CD8-positive, alpha-beta memory T cell (primary cell): ENCODE measurements at places on chromosomes 2 and 18. TPM values are rescaled to one million over a fixed set of nuclear protein-coding genes. Genes with fewer than 3 reads are reported as not detected.

DNA sequence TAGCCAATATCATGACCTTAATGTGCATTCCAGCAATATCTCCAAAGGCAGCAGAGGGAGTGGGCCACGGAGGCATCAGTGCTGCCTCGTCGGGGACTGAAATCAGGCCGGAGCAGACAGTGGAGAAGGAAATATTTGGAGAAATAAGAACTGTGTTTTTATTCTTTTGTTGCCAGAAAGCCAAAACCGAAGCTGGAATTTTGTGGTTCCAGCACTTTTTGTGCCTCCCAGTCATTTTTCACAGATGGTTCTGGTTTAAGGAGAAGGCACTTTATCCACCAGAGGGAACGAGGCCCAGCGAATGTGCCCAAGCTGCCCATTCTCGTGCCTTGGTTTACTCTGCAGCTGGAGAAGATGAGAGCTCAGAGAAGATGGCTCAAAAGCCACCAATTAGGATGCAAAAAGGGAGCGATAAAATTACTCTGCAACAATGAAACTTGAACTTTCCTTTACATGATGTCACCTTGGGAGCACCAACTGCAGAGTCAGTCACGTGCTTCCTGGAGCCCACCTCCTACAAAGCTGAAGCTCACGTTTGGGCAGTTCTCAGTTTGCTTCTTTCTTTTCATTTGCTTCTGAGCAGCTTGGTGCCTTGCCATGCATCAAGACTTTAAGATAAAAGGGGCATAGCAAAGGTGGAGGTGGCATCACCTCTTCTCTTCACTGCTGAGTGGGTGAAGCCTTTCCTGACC, 288.7 kb downstream of the LPIN1 start:
- no peaks in the 10 kb centered on the region for H3K27me3 ChIP-seq
- no peaks in the 10 kb centered on the region for H3K36me3 ChIP-seq
- no peak for DNase-seq
- H3K4me1 ChIP-seq, result peaks cover 22% of the 10 kb centered on the region
- H3K4me3 ChIP-seq, result no peak overlapping the region

- H3K4me3 ChIP-seq, result no peak overlapping the region
- no peaks in the 10 kb centered on the region for H3K4me1 ChIP-seq
- no peaks in the 10 kb centered on the region for H3K36me3 ChIP-seq
- no peaks in the 10 kb centered on the region for H3K27me3 ChIP-seq
- no peak overlapping the region for H3K27ac ChIP-seq
- DNase-seq, result no peak
Observed at GRCh38 chr18:41872206-41872605, 82.8 kb upstream of the PIK3C3 start.

GRCh38 chr2:19231625-19232024, 126.8 kb downstream of the OSR1 start:
- no peak for DNase-seq
- no peak overlapping the region for H3K4me3 ChIP-seq
- no peaks in the 10 kb centered on the region for H3K4me1 ChIP-seq
- H3K27ac ChIP-seq, result no peak overlapping the region
- H3K27me3 ChIP-seq, result no peaks in the 10 kb centered on the region
- no peaks in the 10 kb centered on the region for H3K36me3 ChIP-seq

The GALNT5 gene
- not detected for total RNA-seq

The HRH4 gene
- not detected for total RNA-seq
